ENCODE measurements at places on chromosomes 5 and 9. TPM values are rescaled to one million over a fixed set of nuclear protein-coding genes. Genes with fewer than 3 reads are reported as not detected.

DNA sequence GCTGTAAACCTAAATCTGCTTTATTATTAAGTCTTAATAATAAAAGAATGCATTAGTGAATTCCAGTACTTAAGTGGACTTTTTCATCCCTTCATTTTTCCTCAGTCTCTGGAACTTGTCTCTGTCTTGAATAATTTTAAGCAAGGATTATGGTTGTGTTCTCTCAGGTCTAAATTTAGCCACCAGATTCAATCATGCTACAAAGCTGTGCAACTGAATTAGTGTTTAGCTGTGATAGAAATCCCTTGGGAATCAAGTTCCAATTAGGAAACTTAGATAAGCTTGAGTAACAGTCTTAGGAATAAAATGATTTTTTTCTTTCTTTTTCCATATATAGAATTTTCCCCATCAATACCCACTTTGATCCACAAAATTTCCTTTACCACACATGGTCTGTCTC lies 104.3 kb downstream of the PLPPR1 start:
- DNase-seq, result no peak
- H3K27ac ChIP-seq, result no peak overlapping the region
- H3K4me3 ChIP-seq, result no peak overlapping the region
- no peaks in the 10 kb centered on the region for H3K4me1 ChIP-seq
- H3K27me3 ChIP-seq, result no peaks in the 10 kb centered on the region

GRCh38 chr5:126869005-126869451 lies 92.1 kb downstream of the LMNB1 start:
- no peaks in the 10 kb centered on the region for H3K36me3 ChIP-seq
- DNase-seq, result no peak
- no peak overlapping the region for H3K27ac ChIP-seq
- H3K4me3 ChIP-seq, result peak overlapping the region; percentile 10
- no peaks in the 10 kb centered on the region for H3K27me3 ChIP-seq
- H3K4me1 ChIP-seq, result no peaks in the 10 kb centered on the region

Gene SNX24
- 15.4 TPM for total RNA-seq

Gene PCDHA7
- 1.3 TPM for total RNA-seq

Gene TAS2R1
- not detected for total RNA-seq

- peak overlapping the region; percentile 68 for H3K27ac ChIP-seq
- no peaks in the 10 kb centered on the region for H3K4me1 ChIP-seq
- H3K36me3 ChIP-seq, result no peaks in the 10 kb centered on the region
- no peak for DNase-seq
- H3K27me3 ChIP-seq, result no peaks in the 10 kb centered on the region
These were observed 34.2 kb upstream of the HSD17B4 start for GRCh38 chr5:119417891-119418605.

Gene RGS7BP
- under 0.01 TPM for total RNA-seq

Gene ORM2
- total RNA-seq, result not detected

Gene SLC36A3
- not detected for total RNA-seq

- H3K4me3 ChIP-seq, result peak overlapping the region; percentile 36
- H3K4me1 ChIP-seq, result peaks cover 29% of the 10 kb centered on the region
- no peaks in the 10 kb centered on the region for H3K36me3 ChIP-seq
- no peaks in the 10 kb centered on the region for H3K27me3 ChIP-seq
- peak; percentile 92 for DNase-seq
These were observed 26.7 kb downstream of the ERGIC1 start for GRCh38 chr5:172860520-172861443.

Gene NOXA1
- total RNA-seq, result 2.9 TPM

Gene PROB1
- 0.32 TPM for total RNA-seq

Gene ORM1
- total RNA-seq, result 8.3 TPM

- H3K36me3 ChIP-seq, result no peaks in the 10 kb centered on the region
- no peaks in the 10 kb centered on the region for H3K27me3 ChIP-seq
- no peak overlapping the region for H3K4me3 ChIP-seq
- H3K4me1 ChIP-seq, result no peaks in the 10 kb centered on the region
- no peak for DNase-seq
These were observed 23.7 kb downstream of the PIP5K1B start for GRCh38 chr9:68728731-68729130.

- no peak overlapping the region for H3K27ac ChIP-seq
- H3K27me3 ChIP-seq, result no peaks in the 10 kb centered on the region
- H3K4me1 ChIP-seq, result no peaks in the 10 kb centered on the region
- H3K36me3 ChIP-seq, result no peaks in the 10 kb centered on the region
These were observed 312.3 kb downstream of the MED10 start for GRCh38 chr5:6066016-6066415.

GRCh38 chr5:177536386-177536785 lies 18.0 kb downstream of the FAM193B start:
- H3K27ac ChIP-seq, result no peak overlapping the region
- peaks cover 9% of the 10 kb centered on the region for H3K4me1 ChIP-seq
- DNase-seq, result peak; percentile 42
- no peaks in the 10 kb centered on the region for H3K36me3 ChIP-seq
- no peaks in the 10 kb centered on the region for H3K27me3 ChIP-seq

Measured in breast epithelium (tissue), 4 donors.